ENCODE measurements at places on chromosomes 6 and 20. TPM values are rescaled to one million over a fixed set of nuclear protein-coding genes. Genes with fewer than 3 reads are reported as not detected.

DNA sequence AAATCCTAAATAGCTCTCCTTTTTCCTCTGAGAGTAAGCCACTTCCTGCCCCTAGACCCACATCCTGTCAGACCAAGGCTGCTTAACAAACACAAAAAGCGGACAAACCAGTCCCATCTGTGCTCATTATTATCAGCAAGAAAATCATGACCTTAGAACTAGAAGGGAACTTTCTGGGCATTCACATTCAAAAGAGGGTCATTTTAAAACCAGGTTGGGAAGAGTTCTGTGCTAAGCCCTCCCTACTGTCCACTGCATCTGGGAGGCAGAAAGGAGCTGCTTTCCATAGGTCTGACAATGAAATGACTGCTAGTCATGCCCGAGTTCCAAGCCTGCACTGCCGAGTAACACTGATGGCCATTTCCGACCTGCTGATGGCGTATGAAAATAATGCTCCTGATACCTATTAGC, 15.4 kb downstream of the EZR start:
- peak; percentile 86 for DNase-seq

DNA sequence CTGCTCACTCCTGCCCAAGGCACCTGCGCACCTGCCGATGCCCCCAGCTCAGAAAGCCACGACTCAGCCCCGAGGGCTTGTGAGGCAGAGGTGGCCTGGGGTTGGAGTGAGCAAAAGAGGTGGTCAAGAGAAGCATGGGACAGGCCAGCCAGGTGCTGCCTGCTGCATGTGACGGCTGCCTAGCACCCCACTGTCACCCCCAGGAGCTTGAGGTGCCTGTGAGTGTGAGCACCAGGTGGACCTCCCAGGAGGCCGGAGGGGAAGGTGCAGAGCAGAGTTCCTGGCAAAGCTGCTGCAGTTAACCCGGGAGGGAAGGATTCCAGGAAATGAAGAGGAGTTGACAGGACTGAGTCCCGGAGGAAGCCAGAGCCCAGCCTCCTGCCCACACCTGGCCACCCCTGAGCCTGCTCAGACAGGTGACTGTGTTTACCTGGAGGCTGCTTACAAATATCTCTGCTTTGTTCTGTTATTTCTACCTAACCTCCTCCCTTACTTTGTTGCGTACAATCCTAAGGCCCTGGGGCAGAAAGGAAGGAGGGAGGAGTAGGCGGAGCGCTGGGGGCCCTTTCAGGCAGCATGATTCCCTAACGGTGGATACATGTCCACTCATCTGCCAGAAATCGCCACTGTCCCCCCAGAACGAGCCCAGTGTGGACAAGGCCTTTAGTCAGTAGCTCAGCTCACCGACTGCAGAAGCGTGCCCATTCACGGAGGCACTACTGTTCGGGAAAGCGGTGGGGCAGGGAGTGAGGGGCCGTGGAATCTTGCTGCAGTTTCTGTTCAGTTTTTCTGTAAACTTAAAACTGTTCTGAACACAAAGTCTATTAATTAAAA, 87.5 kb upstream of the MPC1 start:
- no peak for DNase-seq

The SIRPA gene
- not detected for total RNA-seq

The SIRPB2 gene
- total RNA-seq = not detected

DNA sequence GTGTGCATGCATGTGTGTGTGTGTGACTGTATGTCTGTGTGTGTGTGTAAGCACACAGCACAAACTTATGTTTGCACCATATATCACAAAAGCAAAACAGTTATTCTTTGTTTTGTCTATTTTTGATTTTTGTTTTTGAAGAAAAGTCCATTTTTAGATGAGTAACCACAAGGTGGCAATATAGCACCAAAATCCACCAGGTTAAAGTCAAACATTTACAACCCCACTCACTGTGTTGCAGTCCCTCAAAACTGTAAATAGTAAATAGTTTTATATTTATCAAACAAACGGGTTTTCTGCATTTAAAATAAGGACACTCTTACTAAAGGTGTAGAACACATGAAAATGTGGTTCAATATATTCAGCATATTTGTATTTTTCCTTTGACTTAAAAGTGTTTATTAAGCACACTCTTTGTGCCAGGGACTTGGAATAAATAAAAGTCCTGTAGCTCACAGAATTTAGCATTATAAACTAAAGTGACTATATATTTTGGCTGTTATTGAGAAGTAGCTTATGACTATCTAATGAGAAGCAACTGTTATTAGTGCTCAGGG, 118.5 kb downstream of the GFRAL start:
- DNase-seq = no peak

The SLC22A7 gene
- not detected for total RNA-seq

DNA sequence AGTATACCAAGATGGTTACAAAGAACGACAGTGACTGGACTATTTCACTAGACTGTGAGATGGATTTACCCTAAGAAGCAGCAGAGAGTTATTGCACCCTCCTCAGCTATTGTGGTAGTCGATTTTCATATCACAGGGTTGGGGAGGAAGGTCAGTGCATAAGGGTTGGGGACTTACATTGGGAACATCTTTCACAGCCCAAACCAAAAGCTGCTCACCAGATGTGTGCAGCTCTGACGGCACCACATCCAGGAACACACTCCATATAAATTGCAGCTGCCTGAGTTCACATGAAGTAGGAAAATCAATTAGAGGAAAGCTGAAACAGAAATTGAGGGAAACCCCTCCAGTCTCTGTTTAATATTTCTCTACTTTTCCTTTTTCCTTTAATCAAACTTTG, 470.5 kb upstream of the NRSN1 start:
- DNase-seq = no peak
